RPMI8226 (cell line): ENCODE measurements at places on chromosomes 13 and 19.

- peak; percentile 83 for DNase-seq
Measured at GRCh38 chr19:10424011-10424637, 3.8 kb downstream of the PDE4A start.

- no peak for DNase-seq
Measured at GRCh38 chr13:99892196-99892613, 79.4 kb downstream of the ZIC5 start.

DNA sequence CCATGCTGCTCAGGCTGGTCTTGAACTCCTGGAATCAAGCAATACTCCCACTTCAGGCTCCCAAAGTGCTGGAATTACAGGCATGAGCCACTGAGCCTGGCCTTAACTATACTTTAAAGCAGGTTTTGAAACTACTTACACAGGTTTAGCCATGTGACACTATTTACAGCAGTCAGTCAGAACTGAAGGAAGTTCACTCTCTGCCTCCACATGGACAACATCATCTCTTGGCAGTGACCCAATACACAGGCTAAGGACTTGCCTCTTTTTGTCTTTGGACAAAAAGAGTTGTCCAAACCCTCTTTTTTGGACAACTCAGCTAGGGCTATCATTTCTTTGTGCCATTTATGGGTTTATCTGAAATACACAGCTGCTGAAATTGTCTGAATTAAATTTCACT is 89.0 kb upstream of the CLDN10 start:
- peak; percentile 40 for DNase-seq

DNA sequence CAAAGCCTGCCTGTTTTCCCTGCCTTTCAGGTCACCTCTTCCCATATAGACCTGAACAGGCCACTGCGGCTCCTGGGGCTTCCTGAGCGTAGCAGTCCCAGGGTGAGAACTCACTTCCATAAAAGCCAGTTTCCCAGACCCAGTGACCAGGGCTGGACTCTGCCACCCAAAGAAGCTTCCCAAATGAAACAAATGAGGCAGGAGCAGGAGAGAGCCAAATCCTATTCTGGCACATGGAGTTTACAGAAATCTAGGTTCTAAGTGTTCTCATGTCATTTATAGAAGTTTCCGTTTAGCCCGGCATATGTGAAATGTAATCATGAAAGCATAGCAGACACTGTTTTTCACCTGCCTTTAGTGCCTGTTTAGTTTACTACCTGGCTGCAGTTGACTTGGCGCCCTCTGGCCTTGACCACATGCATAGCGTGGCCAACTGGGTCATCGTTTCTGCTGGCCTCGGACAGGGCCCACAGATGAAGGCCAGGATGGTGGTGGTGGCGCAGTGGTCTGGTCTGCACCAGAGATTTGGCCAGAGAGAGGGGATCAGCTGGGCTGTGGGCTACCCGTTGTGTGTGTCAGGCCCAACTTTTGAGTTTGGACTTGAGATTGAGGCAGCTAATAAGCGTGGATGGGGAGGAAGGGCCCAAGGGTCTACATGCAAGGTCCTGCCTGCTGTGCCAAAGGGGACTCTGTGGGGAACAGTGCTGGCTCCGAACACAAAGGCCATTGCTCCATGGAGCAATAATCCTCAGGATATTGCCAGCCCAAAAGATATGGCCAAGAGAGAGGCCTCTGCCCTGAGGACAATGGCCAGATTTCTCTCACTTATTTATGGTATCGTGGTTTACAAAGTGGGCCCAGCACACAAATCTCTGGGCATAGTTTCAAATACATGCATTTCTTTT is 43.3 kb downstream of the NFIX start:
- DNase-seq = no peak

GRCh38 chr13:40064154-40065097 is 409.0 kb downstream of the COG6 start:
- DNase-seq = no peak
